ENCODE measurements at places on chromosomes 16 and 17.

DNA sequence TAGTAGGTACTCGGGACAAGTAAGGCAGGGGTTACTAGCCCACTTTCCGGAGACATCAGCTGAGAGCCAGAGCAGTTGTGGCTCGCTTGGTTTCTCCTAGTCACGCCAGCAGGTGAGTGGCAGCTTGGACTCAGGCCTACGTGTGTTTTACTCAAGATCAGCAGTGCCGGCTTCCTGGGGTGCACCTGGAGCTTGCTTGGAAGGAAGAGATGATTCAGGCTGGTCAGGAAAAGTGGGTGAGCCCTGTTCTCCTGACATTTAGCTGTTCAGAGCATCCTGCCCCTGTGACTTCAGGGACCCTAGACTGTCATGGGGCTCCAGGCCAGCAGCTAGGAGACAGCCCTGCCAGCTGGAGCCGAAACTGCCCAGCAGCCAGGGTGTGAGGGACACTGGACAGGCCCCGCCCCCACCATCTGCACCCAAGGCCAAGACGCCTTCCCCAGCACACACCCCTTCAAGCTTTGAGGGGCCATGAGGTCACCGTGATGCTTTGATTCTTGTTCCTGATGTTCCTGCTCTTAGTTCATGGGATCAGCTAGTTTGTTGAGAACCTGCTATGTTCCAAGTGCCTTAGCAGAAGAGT, 238.0 kb upstream of the CIBAR2 start:
- DNase-seq = no peak

- DNase-seq = no peak
Observed at GRCh38 chr16:11320170-11320569, 25.1 kb upstream of the RMI2 start.

DNA sequence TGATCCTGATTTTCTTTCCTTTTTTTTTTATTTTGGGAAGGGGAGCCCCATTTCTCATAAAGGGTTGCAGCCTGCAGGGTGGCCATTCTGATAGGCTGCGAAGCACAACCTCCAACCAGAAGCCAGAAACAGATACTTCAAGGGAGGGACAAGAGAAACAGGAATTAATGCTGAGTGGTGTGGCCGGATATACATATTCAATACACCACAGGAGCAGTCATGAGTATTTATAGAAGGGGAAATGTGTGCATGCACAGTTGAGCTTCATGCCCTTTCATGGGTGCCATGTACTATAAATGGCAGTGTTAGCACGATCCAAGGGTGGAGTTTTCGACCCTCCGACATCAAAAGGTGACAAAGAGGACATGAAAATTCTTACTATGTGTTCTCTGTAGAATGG, 320.8 kb downstream of the CBLN1 start:
- no peak for DNase-seq

GRCh38 chr16:85134076-85134788, 22.0 kb upstream of the CIBAR2 start:
- no peak for DNase-seq

GRCh38 chr16:51053775-51054174, 97.3 kb downstream of the SALL1 start:
- DNase-seq = no peak

DNA sequence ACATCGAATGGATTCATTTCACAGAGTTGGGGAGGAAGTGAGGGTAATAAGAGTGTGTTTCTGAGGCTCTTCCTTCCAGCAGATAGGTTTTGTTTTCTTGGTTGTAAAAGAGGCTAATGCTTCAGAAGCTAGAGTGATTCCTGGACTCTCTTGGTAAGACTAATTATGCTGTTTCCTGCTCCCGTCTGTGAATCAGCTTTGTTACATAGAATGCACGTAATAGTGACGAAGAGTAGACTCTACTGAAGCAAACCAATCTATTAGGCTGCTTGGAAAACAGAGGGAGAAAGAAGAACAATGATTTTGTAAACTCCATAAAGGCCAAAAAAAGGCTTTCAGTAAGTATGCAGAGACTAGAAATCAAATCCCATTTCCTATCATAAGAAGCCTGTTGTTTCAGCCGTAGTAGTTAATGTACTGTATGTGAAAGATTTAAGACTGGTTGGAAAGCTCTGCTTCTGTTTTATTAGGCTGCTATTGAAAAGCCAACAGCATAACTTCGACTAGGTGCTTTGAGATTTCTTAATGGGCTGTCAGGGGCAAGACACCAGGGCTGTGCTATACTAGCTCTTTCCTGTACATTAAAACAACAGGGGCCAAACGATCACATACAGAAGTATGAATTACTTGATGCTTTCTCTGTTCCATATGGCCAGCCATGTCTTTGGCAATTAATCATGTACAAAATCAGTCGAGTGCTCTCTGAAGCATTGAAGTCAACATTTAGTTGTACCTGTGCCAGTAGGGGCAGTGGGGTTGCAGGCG, 219.0 kb downstream of the FTO start:
- no peak for DNase-seq

GRCh38 chr17:77827039-77827438, 131.5 kb upstream of the TNRC6C start:
- no peak for DNase-seq

GRCh38 chr17:9981344-9981915, 76.4 kb upstream of the RCVRN start:
- DNase-seq = no peak

DNA sequence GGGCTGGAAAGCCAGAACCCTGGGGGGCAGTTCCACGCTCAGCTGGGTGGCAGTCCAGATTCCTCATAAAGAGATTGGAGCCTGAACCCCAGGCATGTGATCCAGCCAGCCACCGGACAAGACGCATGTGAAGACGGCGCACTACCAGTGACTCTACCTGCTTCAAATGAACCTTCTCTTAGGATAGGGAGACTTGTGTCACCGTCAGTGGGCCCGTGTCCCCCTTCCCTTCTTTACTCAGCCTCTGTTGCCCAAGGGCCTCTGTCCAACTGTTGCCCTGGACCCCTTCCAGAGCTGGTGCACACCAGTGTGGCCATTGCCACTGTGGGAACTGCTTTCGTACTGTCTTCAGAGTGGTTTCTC, 18.2 kb downstream of the CLUAP1 start:
- no peak for DNase-seq

GRCh38 chr17:55381017-55381770, 40.4 kb downstream of the MMD start:
- DNase-seq = no peak

DNA sequence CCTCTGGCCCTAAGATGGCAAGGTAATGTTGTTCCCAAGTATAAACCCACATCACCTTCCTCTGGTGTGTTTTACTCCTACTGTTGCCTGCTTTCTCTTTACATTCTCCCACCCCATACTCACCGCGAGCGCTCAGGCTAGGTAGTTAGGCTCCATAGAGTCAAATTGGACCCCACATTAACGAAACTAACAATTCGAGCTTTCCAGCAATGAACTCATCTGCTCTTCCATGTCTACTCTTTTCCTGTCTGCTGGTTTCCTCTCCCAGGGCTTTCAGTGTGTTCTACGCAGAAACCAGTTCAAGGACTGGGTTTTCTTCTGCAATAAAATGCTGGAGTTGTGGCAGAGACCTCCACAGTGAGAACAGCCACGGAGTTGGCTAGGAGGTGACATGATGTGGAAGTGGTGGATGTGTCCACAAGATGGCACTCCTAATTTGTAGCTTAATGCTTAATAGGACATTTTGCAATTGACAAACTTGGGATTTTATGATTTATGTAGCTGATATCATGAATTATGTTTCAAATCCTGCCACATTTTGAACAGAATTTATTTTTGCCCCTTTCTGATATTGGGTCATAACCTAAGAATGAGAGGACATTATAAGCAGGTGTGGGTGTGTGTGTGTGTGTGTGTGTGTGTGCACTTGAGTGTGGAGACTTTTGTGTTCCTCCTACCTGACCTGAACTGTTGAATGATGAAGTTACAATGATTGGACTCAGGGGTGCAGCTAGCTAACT, 2.2 kb upstream of the UQCRC2 start:
- no peak for DNase-seq

- no peak for DNase-seq
Observed at GRCh38 chr16:29903590-29903989, 3.3 kb downstream of the ASPHD1 start.

DNA sequence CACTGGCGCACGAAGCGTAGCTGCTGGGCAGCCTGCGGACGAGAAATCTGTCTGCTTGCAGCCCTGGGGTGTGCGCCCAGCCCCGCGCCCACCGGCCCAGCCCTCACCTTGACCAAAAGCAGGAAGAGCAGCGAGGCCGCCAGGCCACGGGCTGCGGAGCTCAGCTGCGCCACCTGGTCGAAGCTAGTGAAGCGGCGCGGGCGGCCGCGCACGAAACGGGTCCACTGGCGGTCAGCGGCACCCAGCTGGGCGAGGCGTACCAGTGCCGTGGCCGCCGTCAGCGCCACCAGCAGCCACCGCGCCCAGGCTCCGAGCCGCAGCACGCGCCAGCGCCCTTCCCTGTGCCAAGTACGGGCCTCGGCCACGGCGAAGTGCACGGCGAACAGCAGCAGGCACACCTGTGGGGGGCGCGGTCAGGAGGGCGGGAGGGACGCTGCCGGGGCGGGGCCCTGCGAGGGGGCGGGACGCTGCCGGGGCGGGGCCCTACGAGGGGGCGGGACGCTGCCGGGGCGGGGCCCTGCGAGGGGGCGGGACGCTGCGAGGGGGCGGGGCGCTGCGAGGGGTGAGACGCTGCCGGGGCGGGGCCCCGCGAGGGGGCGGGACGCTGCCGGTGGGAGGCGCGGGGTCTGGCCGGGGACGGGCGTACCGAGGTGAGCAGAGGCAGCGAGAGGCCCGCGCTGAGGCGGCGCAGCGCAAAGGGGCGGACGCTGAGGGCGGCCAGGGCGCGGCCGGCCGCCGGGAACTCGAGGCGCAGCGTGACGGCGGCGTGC, 43.2 kb downstream of the TSC2 start:
- DNase-seq = peak; percentile 28

GRCh38 chr17:9771465-9771864, 19.9 kb downstream of the DHRS7C start:
- DNase-seq = no peak

DNA sequence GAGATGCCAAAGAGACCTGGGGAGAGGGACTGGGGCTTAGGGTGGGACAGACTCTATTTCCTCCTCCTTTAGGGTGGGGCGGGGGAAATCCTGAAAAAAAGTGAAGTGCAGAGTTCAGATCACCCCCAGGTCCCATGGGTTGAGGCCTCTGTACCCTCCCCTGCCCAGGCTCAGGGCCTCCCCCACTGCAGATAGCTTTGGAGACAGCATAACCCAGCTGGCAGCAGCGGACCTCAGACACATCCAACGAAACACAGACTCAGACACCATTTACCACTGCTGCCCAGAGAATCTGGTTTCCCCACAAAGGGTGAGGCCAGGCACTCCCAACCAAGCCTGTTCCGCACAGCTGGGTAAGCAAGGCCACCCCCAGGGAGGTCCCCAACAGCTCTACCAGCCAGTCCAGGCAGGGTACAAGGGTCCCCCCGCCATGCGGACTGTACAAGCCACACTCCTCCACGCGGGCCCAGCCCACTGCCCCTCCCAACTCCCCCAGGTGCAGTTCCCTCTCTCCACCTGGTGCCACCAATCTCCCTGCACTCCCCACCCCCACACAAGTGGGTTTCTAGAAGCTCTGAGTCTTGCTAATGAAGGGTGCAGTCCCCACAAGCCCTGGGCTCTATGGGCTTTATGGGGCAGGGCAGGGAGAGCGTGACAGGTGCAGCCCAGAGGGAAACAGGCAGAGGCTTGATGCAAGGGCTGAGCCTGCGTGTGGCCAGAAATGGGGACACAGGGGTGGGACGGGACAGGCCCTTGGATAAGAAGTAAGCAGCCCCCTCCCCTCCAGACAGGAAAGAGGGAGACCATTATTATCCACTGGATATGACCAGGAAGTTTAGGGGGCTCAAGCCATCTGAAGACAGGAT, 8.9 kb downstream of the RHBDF2 start:
- no peak for DNase-seq

GRCh38 chr16:28292731-28293600, 641 bp downstream of the SBK1 start:
- DNase-seq = no peak

- peak; percentile 81 for DNase-seq
Observed at GRCh38 chr17:68290955-68291835, at the start of the genes ARSG and SLC16A6. Gene ARSG, plus strand, starts transcription at chr17:68291495. Its CDS starts 15,999 bp downstream, at chr17:68307494. Gene SLC16A6, minus strand, starts transcription at chr17:68291127. Its CDS starts 12,807 bp downstream, at chr17:68278320.

- no peak for DNase-seq
Observed at GRCh38 chr16:65102326-65102725, 19.5 kb downstream of the CDH11 start.

DNA sequence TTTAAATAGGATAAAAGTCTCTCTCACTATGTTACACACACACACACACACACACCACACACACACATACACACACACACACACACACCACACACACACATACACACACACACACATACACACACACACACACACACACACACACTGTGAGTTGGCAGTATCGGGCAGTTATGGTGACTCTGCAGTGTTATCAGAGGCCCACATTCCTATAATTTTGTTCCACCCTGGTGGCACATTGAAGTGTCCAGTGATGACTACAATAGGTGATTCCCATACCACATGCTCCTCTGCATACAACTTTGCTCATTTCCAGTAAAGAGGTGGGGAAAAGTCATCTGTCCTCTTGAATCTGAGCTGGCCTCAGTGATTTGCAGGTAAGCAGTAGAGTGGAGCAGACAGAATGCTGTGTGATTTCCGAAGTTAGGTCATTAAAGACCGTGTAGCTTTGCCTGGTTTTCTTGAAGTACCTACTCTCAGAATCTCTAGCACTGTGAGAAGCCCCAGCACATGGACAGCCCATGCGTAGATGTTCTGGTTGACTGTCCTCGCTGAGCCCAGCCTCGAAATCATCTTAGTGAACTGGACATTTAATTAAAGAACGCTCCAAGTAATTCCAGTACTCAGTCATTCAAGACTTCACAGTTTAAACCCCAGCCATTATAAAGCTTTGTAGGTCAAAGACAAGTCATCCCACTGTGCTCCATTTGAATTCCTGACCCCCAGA, 836.6 kb upstream of the SOX9 start:
- no peak for DNase-seq

DNA sequence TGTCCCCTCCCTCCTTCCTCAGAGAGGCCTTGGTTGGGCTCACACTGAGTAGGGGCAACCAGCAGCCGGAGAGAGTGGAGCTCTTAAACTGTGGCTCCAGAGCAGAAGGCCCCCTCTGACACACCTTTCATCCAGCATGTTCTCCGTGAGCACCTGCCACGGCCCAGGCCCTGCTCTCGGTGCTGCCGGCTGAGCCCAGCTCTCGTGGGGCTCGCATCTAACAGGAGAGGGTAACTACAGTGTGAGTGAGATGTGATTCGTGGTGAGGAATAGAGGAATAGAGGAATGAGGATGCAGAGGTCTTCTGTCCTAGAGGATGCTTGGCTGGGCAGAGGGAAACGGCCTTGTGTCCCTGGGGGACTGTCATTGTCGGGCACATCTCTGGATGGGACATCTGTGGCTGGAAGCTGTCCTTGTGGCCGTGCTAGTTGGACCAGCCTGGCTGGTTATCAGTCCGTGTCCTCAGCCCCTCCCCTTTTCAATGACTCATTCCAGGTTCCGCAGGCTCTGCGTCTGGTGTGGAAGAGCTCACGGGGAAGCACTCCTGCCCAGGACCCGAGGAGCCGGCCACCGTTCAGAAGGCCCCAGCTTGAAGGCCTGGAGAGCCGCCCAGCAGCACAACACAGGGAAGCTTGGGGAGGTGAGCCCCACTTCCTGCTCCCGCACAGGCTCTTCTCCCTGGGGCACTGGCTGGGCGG, 11.9 kb upstream of the DNASE1 start:
- DNase-seq = no peak

GRCh38 chr17:34781071-34781470, 180.2 kb downstream of the CCT6B start:
- DNase-seq = no peak
